ENCODE measurements at places on chromosomes 16 and 17.

- DNase-seq: no peak
Observed at GRCh38 chr17:29495011-29495410, 71.8 kb downstream of the ABHD15 start.

DNA sequence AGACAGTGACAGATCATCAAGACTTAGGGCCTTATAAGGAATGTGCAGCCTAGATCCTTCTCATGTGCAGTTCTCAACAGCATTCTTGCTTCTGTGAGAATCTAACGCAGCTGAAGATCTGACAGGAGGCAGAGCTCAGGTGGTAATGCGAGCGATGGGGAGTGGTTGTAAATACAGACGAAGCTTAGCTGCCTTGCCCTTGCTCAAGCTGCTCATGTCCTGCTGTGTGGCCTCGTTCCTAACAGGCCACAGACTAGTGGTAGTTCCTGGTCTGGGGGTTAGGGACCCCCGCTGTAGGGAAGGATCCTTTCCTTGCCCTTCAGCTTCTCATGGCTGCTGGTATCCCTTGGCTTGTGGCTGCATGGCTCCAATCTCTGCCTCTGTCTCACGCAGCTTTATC, 10.3 kb upstream of the NTN1 start:
- no peak for DNase-seq

GRCh38 chr16:48367441-48368049, 17.7 kb downstream of the SIAH1 start:
- DNase-seq: no peak

DNA sequence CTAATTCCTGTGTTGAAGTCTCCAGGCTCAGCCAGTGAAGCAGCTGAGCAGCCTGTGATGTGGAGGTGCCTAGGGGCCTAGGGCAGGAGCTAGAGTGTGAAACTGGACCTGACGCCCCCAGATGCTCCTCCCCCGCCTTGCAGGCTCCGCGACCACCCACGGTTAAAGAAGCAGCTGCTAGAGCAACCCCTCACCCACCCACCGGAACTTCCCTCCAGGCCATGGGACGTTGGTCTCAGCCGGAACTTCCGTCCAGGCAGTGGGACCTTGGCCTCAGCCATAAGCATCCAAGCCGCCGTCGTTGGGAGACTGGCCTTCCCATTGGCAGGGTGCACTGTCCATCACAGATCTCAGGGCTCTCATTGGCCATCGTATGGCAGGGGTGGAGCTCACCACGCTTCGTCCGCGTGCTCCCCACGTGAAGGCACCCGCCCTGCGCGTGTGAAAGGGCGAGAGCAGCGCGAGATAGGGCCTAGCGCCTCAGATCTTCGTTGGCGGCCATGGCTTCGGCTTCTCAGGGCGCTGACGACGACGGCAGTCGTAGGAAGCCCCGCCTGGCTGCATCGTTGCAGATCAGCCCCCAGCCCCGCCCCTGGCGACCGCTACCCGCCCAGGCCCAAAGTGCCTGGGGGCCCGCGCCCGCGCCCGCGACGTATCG, at the start of gene ADAD2:
ADAD2 (plus strand) TSS at position 427 of the 658 bp plus-strand sequence; CDS start at position 501, 74 bp downstream.
- no peak for DNase-seq

DNA sequence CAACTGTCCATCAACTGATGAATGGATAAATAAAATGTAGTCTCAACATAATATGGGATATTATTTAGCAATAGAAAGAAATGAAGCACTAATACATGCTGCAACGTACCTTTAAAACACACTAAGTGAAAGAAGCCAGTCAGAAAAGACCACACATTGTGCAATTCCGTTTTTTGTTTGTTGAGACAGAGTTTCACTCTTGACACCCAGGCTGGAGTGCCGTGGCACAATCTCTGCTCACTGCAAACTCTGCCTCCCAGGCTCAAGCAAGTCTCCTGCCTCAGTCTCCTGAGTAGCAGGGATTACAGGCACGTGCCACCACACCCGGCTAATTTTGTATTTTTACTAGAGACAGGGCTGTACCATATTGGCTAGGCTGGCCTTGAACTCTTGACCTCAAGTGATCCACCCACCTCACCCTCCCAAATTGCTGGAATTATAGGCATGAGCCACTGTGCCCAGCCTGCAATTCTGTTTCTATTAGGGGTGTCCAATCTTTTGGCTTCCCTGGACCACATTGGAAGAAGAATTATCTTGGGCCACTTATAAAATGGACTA, 40.1 kb downstream of the SCNN1B start:
- no peak for DNase-seq

- no peak for DNase-seq
Observed at GRCh38 chr16:69474408-69474807, 50.0 kb downstream of the CYB5B start.

GRCh38 chr16:86886651-86887050, 308.3 kb downstream of the FOXL1 start:
- no peak for DNase-seq

GRCh38 chr16:57203451-57203850, 17.3 kb downstream of the RSPRY1 start:
- DNase-seq: no peak

DNA sequence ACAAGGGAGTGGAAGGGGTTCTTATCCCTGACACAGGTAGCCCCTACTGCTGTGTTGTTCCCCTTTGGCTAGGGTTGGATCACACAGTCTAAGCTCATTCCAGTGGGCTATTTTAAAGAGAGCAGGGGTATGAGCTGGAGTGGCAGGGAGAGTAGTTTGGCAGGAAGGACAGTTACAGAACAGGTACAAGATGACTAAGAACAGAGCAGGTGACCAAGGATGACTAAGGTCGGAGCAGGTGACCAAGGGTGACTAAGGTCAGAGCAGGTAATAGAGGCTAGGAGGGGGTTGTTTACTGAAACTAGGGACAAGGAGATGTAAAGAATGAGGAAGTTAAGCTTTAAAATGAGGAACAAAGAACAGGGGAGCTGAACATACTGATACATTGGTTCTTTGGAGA, 58.8 kb downstream of the UTP18 start:
- DNase-seq: no peak

DNA sequence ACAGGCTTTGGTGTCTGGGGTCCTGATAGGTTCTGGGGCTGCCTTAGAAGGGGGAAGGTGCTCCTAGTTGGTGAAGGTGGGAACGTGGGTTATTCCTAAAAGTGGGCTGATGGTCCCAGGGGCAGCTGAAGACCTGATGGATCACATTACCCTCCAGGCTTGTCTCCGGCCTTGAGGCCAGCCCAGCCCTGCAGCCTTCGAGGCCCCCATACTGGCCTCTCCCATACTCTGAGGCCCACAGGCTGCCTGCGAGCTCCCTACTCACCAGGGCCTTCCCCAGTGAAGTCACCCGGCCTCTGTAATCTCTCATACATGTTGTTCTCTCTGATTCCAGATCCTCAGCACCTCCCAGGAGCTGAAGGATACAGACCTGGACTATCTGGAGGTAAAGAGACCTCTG, 2.7 kb downstream of the RNF112 start:
- DNase-seq: no peak

DNA sequence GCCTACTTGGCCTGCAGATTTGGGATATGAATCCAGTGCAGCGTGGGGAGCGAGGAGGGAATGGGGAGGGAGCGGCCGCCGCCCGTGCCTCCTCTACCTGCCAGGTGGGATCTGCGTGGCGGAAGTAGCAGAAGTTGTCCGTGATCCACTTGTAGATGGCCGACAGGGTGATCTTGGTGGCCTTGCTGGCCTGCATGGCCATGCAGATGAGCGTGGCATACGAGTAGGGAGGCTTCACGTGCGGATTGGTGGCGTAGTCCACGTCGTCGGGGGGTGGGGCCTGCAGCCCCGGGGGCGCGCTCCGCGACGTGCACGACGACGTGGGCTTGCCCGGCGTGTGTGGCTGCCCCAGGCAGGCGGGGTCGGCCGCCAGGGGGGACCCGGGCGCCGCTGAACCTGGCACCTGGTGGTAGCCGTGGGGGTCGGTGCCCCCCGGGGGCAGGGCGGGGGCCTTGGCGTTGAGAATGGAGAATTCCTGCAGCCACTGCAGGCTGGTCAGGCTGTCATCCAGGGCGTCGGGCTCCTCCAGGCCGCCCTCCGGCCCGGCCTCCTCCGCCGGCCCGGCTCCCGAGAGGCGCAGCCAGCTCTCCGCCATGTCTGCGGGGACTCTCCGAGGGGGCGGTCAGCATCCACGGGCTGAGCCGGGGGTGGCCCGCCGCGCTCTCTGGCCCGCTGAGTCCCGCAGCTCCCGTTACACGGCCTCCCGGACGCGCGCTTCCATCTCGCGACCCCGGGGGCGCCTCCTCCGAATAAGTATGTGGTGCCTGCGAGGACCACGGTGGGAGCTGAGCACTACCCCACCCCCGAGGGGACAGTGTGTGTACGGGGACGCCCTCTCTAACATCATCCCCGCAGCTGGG, 1.0 kb downstream of the FOXJ1 start:
- no peak for DNase-seq

- DNase-seq: no peak
Observed at GRCh38 chr16:85514598-85515318, 98.4 kb upstream of the GSE1 start.

GRCh38 chr16:79892278-79892677, 291.7 kb upstream of the MAF start:
- DNase-seq: no peak

DNA sequence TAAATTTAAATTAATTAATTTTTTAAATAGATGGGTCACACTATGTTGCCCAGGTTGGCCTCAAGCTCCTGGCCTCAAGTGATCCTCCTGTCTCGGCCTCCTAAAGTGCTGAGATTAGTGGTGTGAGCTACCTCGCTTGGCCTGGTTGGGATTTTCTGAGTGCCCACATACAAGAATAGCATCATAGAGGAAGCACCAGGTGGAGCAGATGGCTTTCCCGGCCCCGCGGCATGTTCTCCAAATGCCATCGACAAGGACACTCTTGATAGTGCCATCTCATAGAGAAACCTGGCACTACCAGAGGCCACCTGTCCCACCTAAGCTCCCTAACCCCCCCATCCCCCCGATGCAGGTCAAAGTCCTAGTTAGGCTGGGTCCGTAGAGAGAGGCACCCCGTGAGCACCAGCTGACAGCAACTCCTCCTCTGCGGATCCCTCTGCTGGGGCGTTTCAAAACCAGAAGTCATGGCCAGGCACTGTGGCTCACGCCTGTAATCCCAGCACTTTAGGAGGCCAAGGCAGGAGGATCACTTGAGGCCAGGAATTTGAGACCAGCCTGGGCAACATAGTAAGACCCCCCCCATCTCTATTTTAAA, 65.9 kb downstream of the DNAH3 start:
- no peak for DNase-seq

- no peak for DNase-seq
Observed at GRCh38 chr17:61009663-61010062, 332.0 kb downstream of the BCAS3 start.

- DNase-seq: no peak
Observed at GRCh38 chr17:46964315-46965265, 14.5 kb downstream of the RPRML start.

- DNase-seq: no peak
Observed at GRCh38 chr16:87560428-87561199, 41.7 kb upstream of the JPH3 start.

- no peak for DNase-seq
Observed at GRCh38 chr16:88678224-88678979, 7.9 kb downstream of the SNAI3 start.

- no peak for DNase-seq
Observed at GRCh38 chr17:32504166-32504990, 17.6 kb downstream of the CDK5R1 start.

DNA sequence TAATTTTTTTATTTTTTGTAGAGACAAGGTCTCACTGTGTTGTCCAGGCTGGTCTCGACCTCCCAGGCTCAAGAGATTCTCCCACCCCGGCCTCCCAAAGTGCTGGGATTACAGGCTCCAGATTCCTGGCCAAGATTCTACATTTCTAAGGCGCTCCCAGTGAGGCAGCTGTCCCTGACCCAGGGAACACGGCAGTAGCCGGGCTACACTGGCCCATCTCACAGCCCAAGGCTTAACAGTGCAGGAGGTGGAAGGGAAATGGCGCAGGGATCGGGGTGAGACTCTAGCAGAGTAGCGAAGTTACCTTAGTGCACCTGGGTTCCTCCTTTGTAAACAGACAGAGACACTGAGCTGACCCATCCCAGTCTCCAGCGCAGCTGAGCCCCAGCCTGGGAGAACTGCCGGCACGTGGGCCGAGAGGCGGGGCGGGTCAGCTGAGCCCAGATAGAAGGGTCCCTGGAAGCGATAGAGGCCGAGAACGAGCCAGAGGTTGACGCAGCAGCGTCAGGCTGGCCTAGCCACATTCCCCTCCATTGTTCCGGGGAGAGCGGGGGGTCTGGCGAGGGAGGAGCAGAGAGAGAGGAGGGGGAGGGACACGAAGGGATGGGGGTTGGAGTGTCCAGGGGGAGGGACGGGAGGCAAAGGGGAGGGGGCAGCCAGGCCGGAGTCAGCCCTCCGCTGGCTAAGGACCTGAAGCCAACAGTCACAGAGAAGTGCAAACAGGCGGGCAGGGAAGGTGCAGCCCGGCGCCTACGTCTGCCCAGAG, 2.5 kb downstream of the CARHSP1 start:
- no peak for DNase-seq

GRCh38 chr17:46737326-46737725, 81.2 kb downstream of the WNT3 start:
- DNase-seq: no peak

DNA sequence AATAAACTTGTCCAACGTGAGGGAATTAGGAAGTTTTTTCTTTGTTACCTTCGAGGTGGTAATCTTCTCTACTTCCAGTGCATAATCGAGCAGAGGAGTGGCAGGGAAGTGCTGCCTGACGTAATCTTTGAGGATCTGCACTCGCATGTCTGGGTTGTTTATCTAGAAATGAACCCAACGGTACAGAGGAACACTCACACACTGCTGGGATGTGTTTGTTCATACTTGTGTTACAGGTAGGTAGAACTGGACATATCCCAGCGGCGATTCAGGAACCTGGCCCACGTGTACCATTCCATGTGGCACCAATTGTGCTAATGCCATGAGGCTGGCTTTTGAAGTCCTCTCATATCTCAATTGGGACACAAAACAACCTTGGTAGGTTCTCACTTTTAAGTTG, 4.2 kb upstream of the KLHL11 start:
- no peak for DNase-seq

- DNase-seq: no peak
Observed at GRCh38 chr16:20866145-20866772, 33.9 kb downstream of the DCUN1D3 start.

DNA sequence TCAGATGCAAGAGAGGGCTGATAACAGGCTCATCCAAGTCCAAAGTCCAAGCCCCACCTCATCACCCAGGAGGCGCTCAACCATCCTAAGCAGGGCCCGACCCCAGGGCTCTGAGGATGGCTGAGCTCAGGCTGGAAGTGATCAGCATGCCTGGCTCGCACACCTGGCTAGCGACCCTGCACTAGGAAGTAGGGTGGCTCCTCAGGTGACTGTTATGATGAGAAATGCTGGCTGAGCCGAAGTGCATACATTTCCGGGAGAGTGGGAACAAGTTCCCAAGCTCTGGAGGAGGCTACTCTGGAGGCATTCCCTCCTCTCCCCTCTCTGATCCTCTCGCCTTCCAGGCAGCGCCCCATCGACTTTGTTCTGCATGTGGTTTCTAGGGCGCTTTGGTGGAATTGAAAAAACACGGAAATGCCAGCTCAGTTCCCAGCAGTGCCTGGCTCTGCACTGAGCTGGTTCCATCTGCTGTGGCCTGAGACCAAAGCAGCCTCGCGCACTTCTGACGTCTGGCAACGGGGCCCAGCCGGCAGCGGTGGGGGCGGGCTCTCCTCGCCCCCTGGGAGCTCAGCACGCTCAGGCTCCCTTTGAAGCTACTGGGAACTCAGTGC, 130.3 kb downstream of the IRF8 start:
- no peak for DNase-seq

- no peak for DNase-seq
Observed at GRCh38 chr16:5874899-5875298, 777.3 kb upstream of the EEF2KMT start.
